ENCODE measurements at places on chromosomes 7 and 10.

DNA sequence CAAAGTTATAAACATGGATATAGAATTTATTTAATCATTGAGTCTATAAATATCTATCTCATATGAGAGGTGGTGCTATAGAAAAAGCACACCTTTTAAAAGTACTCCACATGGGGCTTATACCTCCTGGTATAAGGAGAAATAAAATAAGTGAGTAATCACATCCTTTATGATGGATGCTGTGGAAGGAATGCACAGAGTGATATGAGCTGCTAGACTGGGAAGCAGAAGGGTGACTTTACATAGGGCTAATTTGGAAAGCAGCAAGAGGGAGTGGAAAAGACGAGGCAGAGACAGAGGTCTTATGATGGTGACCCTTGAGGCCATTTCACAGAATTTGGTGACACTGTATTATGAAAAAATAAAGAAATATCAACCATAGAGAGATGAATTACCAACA, 59.4 kb upstream of the AHR start:
- no peak for DNase-seq

DNA sequence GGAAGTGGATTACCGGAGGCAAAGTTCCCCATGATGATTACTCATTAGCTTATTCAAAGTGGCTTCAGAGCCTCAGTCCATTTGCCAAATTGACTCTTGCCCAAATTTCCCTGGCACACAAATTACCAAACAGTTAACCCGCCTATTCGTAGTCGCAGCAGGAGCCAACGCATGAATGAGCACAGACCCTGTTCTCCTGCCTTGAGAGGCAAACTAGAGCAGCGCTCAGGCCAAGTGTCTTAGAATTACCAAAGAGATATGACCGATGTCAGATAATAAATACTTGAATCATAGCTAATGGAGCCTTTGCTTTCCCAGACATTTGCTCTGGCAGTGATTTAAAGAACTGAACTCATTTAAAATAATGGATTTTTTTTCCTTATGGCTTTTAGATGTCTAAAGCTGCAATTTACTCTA, 64.9 kb downstream of the CTTNBP2 start:
- peak; percentile 78 for DNase-seq

DNA sequence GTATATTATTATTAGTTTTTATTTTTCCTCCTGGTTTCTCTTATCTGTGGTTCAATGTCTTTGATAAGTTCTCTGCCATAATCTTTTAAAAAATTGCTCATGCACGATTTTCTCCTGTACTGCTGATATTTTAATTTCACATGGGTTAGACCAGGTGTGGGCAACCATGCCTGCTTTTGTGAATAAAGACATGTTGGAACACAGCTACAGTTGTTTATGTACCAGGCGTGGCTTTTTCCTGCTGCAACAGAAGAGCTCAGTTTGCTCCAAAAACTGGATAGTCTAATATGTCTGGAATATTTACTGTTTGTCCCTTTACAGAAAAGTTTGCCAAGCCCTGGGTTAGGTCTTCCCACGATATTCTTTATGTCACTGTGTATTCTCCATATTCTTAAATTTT, 105.2 kb downstream of the VWC2 start:
- peak; percentile 37 for DNase-seq

DNA sequence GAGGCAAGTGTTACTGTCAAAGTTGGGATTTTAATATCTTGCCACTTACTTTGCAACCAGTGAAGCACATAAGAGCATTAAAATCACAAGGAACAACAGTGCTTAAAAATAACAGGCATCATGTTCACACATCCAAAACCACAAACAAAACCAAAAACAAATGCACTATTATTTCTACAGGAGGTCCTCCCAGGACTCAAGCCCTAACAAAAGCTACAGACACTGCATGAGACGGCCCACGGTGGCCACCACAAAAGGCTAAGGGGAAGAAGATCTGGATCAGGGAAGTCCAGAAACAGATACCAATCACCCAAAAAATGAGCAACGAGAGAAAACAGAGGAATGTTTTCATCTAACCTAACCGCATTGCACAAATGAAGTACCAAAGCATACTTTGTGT, 158.4 kb downstream of the ZMYND11 start:
- no peak for DNase-seq

- DNase-seq: no peak
These were observed 74.1 kb upstream of the GRB10 start for GRCh38 chr7:50856806-50857205.

GRCh38 chr7:132789281-132789680, 213.0 kb upstream of the PLXNA4 start:
- DNase-seq: no peak

DNA sequence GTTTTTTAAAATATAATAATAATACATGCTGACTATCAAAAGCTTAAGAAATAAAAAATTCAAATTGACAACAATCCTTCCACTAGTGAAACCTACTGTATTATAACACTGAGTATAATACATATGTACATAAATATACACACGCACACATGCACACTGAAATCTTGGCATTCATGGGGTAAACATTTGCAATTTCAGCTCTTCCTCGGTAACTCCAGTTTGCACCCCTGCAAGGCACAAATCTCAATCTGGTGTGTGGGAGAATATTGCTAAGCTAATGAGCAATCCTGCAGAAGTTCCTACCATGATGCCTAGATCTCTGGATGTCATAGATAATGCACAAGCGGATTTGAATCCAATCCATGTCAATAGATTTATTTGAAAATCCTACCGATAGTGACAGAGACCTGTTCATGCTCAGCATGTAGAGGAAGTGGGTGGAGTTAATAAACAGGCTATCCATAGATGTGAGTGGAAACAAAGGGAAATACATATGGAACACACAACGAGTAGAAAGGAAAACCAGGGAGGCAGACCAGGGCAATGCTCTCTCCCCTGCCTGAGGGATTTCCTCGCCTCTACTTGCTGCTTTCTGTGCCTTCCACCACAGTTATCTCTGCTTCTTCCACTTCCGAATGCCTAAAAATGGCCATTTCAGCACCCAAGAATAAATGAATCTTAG, 38.1 kb upstream of the LANCL2 start:
- no peak for DNase-seq

DNA sequence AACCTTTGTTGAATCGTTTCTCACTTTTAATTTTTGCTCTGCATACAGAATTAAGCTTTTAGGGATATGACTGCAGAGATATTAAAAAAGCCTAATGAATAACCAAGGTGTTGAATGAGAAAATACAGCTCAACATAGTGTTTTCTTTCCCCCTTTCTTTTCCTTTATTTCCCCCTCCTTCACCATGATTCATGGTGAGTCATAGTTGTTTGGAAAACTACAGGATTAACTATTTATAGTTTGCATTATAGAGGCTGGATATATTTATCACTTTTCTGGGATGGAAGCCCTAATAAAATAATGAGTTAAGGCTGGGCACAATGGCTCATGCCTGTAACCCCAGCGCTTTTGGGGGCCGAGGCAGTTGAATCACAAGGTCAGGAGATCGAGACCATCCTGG, 115.0 kb downstream of the DNAJB9 start:
- no peak for DNase-seq

GRCh38 chr7:44604941-44605340, 1.5 kb upstream of the OGDH start:
- no peak for DNase-seq

DNA sequence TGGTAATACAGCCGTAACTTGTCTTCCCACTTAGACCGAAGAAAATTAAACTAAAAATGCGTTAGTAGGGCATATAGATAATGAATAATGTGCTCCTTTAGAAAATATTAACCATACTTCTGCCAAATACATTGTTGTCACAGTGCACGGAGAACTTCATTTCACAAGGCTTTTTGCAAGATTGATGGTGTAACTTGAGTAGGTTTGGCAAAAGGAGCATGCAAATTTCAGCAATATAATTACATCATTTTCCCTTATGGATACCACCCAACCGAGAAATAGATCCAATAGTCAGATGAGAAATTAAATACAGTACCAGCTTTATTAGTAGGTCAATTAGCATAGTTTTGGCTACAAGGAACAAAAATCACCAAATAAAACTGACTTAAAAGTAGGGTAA, 792.6 kb upstream of the C7orf33 start:
- DNase-seq: no peak

- DNase-seq: no peak
These were observed 256.9 kb upstream of the AKR1E2 start for GRCh38 chr10:4569151-4569550.

DNA sequence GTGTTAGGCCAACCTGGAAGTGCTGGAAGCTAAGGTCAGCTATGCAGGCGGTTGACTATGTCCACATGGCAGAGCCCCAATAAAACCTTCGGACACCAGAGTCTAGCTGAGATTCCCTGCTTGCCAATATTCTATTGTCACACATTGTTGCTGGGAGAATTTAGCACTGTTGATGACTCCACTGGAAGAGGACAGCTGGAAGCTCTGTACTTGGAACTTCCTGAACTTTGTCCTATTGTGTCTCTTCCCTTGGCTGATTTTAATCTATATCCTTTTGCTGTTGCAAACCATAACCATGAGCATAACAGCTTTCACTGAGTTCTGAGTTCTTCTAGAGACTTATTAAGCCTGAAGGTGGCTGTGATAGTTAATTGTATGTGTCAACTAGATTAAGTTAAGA, 12.0 kb downstream of the XRCC2 start:
- no peak for DNase-seq

- peak; percentile 63 for DNase-seq
These were observed 114.9 kb downstream of the IPMK start for GRCh38 chr10:58152673-58153263.

GRCh38 chr10:76644476-76644875, 993.1 kb downstream of the KCNMA1 start:
- DNase-seq: no peak

DNA sequence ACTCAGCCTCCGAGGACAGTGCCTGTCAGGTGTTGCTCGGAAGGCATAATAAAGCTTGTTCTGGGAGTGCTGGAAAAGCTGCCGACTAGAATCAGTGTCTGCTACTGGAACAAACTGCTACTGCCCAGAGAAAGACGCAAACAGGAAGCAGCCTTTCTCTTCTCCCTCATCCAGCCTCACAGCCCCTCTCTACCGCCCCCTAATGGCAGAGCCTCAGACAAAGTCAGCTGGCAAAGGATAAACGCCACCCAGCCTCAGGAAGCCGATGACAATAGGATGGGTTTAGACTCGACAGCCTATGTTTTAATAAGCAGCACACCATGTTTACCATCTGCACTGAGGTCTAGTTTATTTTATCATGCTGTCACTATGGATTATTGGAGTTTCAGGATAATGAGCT, 169.5 kb upstream of the LYZL1 start:
- DNase-seq: no peak

- no peak for DNase-seq
These were observed 807.2 kb downstream of the IPMK start for GRCh38 chr10:57460540-57460939.

DNA sequence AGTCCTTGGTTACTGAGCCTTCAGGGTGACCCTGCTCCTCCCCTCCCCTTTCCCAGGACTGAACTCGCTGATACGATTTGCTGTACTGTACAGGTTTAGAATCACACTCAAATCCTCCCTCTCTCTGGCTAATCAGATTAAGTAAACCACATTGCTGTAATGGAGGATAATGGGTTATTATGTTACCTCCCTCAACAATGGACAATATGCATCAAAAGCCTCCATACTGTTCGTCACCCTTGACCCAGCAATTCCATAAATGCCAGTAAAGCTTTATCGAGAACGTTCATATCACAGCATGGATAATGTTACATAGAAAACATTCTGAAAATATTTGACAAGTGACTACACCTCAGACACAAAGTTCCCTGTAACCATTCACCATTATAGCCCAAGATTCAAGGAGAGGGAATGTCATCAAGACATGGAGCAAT, 61.7 kb downstream of the FAM107B start:
- no peak for DNase-seq

- DNase-seq: no peak
These were observed 8.2 kb downstream of the YME1L1 start for GRCh38 chr10:27145937-27146336.

- DNase-seq: no peak
These were observed 81.0 kb upstream of the PFKP start for GRCh38 chr10:2986391-2986801.

GRCh38 chr7:135195968-135196629, 15.2 kb downstream of the WDR91 start:
- DNase-seq: no peak

DNA sequence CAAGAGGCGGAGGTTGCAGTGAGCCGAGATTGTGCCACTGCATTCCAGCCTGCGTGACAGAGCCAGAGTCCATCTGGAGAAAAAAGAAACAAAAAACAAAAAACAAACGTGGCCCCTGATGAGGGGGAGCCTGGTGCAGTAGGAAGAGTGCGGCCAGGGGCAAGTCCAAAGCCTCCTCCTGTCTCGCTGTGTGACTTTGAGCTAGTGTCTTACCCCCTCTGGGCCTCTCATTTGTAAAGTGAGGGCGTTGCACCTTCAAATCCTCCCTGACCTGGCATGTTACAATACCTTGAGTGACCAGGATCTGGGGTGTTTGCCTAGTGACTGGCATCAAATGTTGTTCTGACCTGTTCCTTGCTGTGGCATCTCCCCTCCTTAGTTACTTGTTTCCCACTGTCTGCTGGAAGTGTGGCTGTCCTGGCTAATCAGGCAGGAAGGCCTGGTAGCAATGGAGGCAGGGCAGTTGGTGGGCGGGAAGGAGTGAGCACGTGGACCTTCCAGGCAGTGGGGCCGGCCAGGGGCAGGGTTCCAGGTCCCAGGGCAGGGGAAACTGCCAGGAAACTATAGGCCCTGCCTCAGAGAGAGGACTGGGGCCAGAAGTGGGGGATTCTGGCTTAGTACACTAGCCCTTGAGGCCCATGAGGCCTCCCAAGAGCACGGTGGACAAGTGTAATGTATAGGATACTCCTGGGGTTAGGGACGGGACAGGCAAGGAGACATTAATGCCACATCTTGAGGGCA, 24.5 kb upstream of the GOLGA7B start:
- no peak for DNase-seq

DNA sequence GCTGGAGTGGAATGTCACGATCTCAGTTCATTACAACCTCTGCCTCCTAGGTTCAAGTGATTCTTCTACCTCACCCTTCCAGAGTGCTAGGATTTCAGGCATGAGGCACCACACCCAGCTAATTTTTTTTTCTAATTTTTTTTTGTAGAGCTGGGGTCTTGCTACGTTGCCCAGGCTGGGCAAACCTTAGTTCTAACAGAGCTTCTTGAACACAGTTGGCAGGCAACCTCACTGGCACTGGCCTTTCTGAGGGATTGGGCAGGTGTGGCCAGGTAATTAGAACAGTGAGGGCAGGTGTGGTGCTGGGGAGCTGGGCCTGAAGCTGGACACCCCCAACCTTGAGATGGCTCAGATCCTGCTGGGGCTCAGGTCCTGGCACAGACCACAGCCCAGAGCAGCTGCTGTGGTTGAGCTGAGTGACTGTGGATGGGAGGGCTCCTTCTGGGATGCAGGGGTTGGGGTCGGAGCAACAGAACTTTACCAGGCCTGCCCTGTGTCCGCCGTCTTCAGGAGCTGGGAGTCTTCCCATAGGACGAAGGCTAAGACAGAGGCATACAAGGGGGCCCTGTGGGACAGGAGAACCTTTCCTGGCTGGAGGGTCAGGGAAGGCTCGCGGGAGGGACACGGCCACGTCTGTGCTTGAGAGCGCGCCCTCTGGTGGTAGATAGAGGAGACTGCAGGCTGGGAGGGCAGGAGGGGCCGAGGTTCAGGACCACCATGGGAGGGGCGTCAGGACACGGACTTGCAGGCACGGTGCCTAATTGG, 48.2 kb downstream of the COL26A1 start:
- DNase-seq: no peak
